ENCODE measurements at places on chromosomes 11 and 22.

- no peak for DNase-seq
Observed at GRCh38 chr11:128696941-128697340, 3.1 kb downstream of the FLI1 start.

DNA sequence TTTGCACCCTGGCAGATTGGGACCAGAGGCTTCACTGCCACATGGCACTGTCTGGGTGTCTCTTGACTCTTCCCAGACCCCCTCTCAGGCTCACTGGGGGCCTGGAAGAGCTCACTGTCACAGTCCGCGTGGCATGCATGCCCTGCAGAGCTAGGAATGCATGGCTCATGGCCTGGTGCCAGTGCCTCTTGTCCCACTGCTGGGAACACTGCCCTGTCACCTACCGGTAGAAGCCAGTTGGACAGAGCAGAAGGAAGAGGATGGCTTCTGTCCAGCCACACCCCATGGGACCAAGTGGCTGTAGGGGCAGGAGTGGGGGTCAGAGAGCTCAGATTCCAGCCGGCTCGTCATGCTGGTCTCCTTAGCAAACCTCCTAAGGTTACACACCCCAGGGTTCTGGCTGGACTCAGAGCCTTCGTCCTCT is 29.7 kb downstream of the MB start:
- no peak for DNase-seq

GRCh38 chr11:208917-209260 is 1.4 kb downstream of the RIC8A start:
- no peak for DNase-seq

GRCh38 chr11:75147875-75148263 is 3.0 kb upstream of the SLCO2B1 start:
- DNase-seq: no peak

DNA sequence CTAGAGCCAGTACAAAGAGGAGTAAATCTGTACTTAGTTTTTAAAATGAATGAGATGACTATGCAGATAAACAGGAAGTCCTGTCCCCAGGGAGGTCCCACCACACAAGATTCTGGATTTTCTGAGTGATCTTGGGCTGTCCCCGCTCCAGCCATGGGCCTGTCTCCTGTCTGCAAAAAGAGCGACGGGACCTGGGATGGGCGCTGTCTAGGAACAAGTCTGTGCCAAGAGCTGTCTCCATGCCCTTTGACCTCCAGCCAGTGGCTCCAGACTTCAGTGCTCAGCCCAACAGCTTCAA is 6.0 kb downstream of the CSNK1E start:
- DNase-seq: no peak

GRCh38 chr22:37657590-37658132 is 862 bp upstream of the PDXP start:
- no peak for DNase-seq

Measured in epithelial cell of prostate (primary cell).